SJSA1 (cell line): ENCODE measurements at places on chromosomes 1 and 21. TPM values are rescaled to one million over a fixed set of nuclear protein-coding genes. Genes with fewer than 3 reads are reported as not detected.

Gene TDRD10
- total RNA-seq = not detected in 2 replicates

Gene PPCS
- total RNA-seq = 36.9 and 53.6 TPM in 2 replicates

DNA sequence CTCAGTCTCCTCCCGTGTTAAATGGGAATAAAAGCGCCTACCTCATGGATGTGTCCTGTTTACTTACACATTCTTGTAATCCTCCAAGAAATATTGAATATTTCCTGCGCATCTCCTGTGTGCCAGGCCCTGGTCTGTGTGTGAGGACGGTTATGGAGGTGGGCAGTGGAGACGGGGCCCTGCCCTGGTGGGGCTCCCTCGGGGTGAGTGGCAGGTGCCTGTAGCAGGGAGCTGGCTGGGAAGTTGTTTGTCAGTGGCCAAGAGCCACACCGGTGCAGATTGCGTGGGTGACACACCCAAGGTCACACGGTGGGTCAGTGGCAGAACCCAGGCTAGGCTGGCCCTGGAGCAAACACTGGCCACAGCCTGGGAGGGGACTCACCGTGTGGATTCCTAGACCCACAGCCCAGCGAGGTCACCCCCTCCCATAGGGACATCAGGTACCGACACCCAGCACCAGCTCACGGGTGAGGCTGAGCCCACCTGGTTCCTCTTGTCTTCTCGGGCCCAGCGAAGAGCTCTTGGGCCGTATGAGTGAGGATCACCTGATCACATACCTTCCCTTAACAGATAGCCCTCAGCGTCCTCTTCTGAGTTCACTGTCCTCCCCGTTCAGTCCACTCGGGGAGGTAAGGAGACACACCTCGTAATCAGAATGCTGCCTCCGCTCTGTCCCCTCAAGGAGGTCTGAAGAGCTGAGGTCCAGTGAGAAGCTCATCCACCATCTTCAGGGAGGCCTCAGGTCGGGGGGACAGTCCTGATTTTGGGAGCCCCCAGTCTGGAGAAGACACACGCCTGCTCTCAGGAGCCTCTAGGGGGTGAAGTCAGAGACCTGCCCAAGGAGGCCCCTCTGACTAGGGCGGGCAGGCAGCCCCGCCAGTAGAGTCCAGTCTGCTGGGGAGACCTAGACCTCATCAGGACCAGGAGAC is 349.6 kb downstream of the MATN1 start:
- DNase-seq = peak; percentile 35

DNA sequence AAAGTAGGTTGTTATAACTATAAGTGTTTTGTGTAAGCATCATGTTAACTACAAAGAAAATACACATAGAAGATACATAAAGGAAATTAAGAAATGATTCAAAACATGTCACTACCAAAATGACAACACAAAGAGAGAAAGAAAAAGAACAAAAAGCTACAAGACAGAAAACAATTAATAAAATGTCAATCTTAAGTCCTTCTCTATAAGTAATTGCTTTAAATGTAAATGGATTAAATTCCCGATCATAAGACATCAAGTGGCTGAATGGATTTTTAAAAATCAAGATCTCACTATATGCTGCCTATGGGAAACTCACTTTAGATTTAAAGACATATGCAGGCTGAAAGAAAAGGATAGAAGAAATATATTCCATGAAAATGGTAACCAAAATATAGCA is 232.3 kb upstream of the NFIA start:
- DNase-seq = no peak
